Pulmonary artery endothelial cell (primary cell): ENCODE measurements at places on chromosomes 2 and 18.

DNA sequence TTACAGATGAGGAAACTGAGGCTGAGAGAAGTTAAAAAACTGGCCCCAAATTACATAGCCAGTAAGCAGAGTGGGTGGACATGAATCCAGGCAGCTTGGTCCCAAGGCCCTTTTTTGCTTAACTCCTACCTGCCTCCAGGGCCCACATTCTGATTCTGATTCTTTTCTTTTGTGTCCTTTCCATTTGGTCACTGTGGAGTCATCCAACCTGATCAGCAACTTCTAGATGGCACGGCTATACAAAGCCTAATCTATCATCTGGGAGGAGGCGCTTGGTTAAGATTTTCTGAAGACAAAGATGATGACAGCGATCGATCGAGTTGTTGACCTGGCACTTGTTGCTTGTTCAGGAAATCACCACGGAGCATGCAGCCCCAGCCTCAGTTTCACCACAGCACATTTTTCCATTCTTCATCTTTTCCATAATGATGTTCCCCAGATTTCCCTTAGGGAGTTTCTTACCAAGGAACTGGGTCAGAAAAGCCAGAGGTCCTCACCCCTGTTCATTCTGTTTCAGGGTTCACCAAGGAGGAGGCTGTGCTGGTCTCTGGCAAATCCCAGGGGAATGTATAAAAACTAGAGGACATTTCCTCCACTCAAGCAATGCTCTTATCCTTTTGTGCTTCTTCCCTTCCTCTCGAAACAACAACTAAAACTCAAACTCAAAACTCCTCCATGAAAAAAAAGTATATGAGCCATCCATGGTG, 6.9 kb upstream of the IGFBP2 start:
- no peak for DNase-seq

DNA sequence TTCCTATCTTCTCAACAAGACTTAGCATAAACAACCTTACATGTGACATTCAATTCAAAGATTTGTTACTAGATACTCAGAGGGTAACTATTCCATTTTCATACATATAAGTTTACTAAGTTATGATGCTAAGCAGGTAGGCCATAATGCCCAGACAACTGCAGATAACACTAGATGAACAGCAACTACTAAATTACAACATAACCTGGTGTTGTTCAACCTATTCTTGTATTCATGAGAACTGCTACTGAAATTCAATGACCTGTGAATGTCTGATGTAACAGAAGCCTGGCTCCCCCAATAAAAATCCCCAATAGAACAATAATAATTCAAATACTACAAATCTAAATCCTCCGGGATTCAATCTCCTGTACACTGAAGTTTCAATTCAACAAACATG, 24.8 kb downstream of the FEZ2 start:
- DNase-seq = no peak

- no peak for DNase-seq
These were observed 18.3 kb downstream of the MAIP1 start for GRCh38 chr2:199973703-199974102.

GRCh38 chr18:55466789-55467188, 121.2 kb downstream of the TCF4 start:
- DNase-seq = no peak

- DNase-seq = no peak
These were observed 20.5 kb downstream of the NR4A2 start for GRCh38 chr2:156311976-156312375.

- no peak for DNase-seq
These were observed 447.6 kb upstream of the NETO1 start for GRCh38 chr18:73315381-73315780.

DNA sequence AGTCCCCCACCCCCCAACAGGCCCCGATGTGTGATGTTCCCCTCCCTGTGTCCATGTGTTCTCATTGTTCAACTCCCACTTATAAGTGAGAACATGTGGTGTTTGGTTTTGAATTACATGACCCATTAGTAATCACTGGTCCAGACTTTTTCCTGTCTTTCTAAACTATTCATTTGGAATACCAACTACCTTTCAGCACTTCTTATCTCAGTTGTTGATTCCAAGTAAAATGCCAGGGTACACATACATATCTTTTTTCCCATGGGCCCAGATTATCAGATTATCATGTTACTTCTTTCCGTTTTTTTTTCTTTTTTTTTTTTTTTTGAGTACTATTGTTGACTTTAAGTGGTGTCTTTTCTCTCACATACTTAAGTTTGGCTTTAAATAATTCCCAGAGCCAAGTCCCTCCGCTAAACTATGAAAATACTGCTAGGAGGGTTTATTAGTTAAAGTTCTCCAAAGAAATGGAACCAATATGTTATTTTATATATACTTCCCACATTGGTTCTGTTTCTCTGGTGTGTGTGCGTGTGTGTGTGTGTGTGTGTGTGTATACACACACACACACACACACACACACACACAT, 389.3 kb downstream of the IRS1 start:
- DNase-seq = no peak

DNA sequence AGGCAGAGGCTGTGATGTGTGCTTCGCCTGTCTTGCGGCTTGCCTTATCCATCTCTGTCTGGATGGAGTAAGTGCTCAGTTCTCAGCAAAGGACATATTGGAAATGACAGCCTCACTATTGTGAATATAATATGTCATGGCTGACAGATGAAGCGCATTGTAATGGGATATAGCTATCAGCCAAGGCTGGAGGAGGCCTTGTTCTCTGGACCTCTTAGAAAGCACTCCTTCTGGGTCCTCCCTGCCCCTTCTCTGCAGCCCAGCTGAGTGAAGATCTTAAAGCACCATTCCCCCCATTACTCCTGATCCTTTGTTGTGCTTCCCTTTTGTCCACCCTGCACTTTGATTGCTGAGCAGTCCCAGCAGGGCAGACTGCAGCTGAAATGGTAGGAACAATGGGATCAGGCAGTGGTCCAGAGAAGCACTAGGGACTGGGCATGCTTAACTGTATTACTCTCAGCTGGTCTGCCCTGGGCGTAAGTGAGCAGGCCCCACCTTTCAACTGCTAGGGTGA, 265.3 kb downstream of the SETBP1 start:
- no peak for DNase-seq

- DNase-seq = no peak
These were observed 21.3 kb upstream of the ALLC start for GRCh38 chr2:3636586-3637310.

- no peak for DNase-seq
These were observed 41.8 kb upstream of the NAB1 start for GRCh38 chr2:190607014-190607597.
